ENCODE measurements at places on chromosomes 13 and 19.

- H3K4me1 ChIP-seq, result peaks cover 2% of the 10 kb centered on the region
- H3K27me3 ChIP-seq, result no peaks in the 10 kb centered on the region
- H3K27ac ChIP-seq, result no peak overlapping the region
- H3K36me3 ChIP-seq, result peaks cover 13% of the 10 kb centered on the region
Measured at GRCh38 chr13:48667136-48667535, 13.4 kb downstream of the CYSLTR2 start.

- H3K4me3 ChIP-seq, result peak overlapping the region; percentile 90
- peaks cover 39% of the 10 kb centered on the region for H3K36me3 ChIP-seq
- DNase-seq, result no peak
- H3K27ac ChIP-seq, result peak overlapping the region; percentile 97
- peaks cover 4% of the 10 kb centered on the region for H3K27me3 ChIP-seq
Measured at GRCh38 chr19:44747739-44748425, 626 bp upstream of the BCL3 start.

- no peak overlapping the region for H3K4me3 ChIP-seq
- peaks cover 11% of the 10 kb centered on the region for H3K36me3 ChIP-seq
- H3K4me1 ChIP-seq, result peaks cover 70% of the 10 kb centered on the region
Measured at GRCh38 chr13:40639221-40639681, 27.2 kb downstream of the FOXO1 start.

GRCh38 chr13:93818345-93818744 lies 591.7 kb downstream of the GPC6 start:
- no peaks in the 10 kb centered on the region for H3K36me3 ChIP-seq
- no peaks in the 10 kb centered on the region for H3K4me1 ChIP-seq
- H3K27ac ChIP-seq, result no peak overlapping the region
- no peaks in the 10 kb centered on the region for H3K27me3 ChIP-seq
- no peak overlapping the region for H3K4me3 ChIP-seq
- DNase-seq, result no peak

GRCh38 chr19:38515896-38516295 lies 82.4 kb downstream of the RYR1 start:
- no peaks in the 10 kb centered on the region for H3K27me3 ChIP-seq
- no peak overlapping the region for H3K27ac ChIP-seq
- H3K4me3 ChIP-seq, result no peak overlapping the region
- H3K36me3 ChIP-seq, result no peaks in the 10 kb centered on the region
- H3K4me1 ChIP-seq, result peaks cover 22% of the 10 kb centered on the region

- no peaks in the 10 kb centered on the region for H3K36me3 ChIP-seq
- no peaks in the 10 kb centered on the region for H3K4me1 ChIP-seq
- H3K4me3 ChIP-seq, result no peak overlapping the region
- H3K27ac ChIP-seq, result no peak overlapping the region
- H3K27me3 ChIP-seq, result no peaks in the 10 kb centered on the region
Measured at GRCh38 chr13:44497801-44498200, 78.3 kb downstream of the TSC22D1 start.

GRCh38 chr19:57452307-57452706 lies 4.6 kb downstream of the VN1R1 start:
- no peak overlapping the region for H3K4me3 ChIP-seq
- no peak for DNase-seq
- H3K27me3 ChIP-seq, result no peaks in the 10 kb centered on the region
- H3K27ac ChIP-seq, result no peak overlapping the region
- peaks cover 1% of the 10 kb centered on the region for H3K36me3 ChIP-seq

DNA sequence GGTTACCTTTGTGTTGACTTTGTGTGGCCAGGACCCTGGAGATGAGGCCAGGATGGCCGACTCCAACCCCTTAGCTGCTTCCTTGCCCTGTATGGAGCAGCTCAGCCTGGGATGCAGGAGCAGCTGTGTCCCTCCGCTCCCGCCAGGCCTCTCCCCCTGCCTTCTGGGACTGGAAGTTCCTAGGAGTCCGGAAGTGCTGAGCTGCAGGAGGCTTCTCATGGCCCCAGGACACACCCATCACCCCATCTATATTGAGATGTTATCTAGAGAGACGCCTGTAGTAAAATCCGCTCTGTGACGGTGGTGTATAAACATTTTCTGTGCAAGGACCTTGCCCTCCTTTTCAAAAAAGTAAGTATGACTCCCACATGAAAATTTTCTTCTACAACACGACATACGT lies 27.0 kb downstream of the WTIP start:
- H3K4me3 ChIP-seq, result no peak overlapping the region
- DNase-seq, result no peak
- H3K36me3 ChIP-seq, result no peaks in the 10 kb centered on the region
- H3K4me1 ChIP-seq, result no peaks in the 10 kb centered on the region
- H3K27me3 ChIP-seq, result no peaks in the 10 kb centered on the region
